ENCODE measurements at places on chromosomes 6 and 20. TPM values are rescaled to one million over a fixed set of nuclear protein-coding genes. Genes with fewer than 3 reads are reported as not detected.

- no peaks in the 10 kb centered on the region for H3K36me3 ChIP-seq
- H3K27me3 ChIP-seq = no peaks in the 10 kb centered on the region
- no peak for DNase-seq
These were observed 17.8 kb upstream of the CST9L start for GRCh38 chr20:23585808-23586734.

DNA sequence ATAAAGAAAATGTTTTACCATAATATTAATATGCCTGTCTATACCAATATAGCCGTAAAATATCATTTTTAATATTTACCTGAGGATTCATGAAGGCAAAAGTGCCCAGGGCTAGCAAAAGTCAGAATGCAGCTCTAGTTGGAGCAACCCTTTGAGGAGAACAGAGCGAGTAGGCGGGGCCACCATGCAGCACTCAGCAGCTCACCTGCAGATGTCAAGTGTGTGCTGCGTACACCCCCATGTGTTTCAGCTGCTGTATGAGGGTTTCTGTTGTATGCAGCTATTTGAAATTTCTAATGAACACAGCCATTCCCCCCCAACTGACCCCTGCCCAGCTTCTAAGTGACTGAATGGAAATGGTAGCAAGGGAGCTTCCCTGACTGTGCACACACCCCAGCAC is 508.0 kb downstream of the QKI start:
- no peak overlapping the region for H3K4me3 ChIP-seq
- H3K4me1 ChIP-seq = no peaks in the 10 kb centered on the region
- DNase-seq = no peak
- H3K27ac ChIP-seq = no peak overlapping the region

- no peak overlapping the region for H3K4me3 ChIP-seq
- no peak for DNase-seq
- H3K36me3 ChIP-seq = no peaks in the 10 kb centered on the region
- no peaks in the 10 kb centered on the region for H3K4me1 ChIP-seq
- H3K27me3 ChIP-seq = no peaks in the 10 kb centered on the region
These were observed 139.0 kb downstream of the FNDC1 start for GRCh38 chr6:159308198-159308597.

GRCh38 chr6:142478117-142478516 is 176.3 kb downstream of the ADGRG6 start:
- no peak overlapping the region for H3K4me3 ChIP-seq
- H3K27me3 ChIP-seq = no peaks in the 10 kb centered on the region
- DNase-seq = no peak
- H3K27ac ChIP-seq = no peak overlapping the region
- H3K36me3 ChIP-seq = no peaks in the 10 kb centered on the region

GRCh38 chr20:15673206-15673605 is 900.0 kb downstream of the KIF16B start:
- no peaks in the 10 kb centered on the region for H3K27me3 ChIP-seq
- H3K27ac ChIP-seq = no peak overlapping the region
- no peaks in the 10 kb centered on the region for H3K36me3 ChIP-seq
- H3K4me1 ChIP-seq = no peaks in the 10 kb centered on the region
- DNase-seq = no peak

- no peak overlapping the region for H3K27ac ChIP-seq
- DNase-seq = no peak
- peaks cover 10% of the 10 kb centered on the region for H3K4me1 ChIP-seq
These were observed 31.8 kb downstream of the EZR start for GRCh38 chr6:158787395-158787794.

- no peak overlapping the region for H3K4me3 ChIP-seq
- H3K27me3 ChIP-seq = no peaks in the 10 kb centered on the region
- H3K4me1 ChIP-seq = no peaks in the 10 kb centered on the region
- H3K36me3 ChIP-seq = no peaks in the 10 kb centered on the region
These were observed 36.6 kb downstream of the ERGIC3 start for GRCh38 chr20:35578469-35578868.

RAET1L gene
- 0.46 TPM for total RNA-seq

OTOR gene
- not detected for total RNA-seq

LZTS3 gene
- total RNA-seq = 18.2 TPM

SLC17A3 gene
- not detected for total RNA-seq

Measured in pancreas (tissue), 10 donors.